AG04449 (cell line): ENCODE measurements at places on chromosomes 4 and X.

DNA sequence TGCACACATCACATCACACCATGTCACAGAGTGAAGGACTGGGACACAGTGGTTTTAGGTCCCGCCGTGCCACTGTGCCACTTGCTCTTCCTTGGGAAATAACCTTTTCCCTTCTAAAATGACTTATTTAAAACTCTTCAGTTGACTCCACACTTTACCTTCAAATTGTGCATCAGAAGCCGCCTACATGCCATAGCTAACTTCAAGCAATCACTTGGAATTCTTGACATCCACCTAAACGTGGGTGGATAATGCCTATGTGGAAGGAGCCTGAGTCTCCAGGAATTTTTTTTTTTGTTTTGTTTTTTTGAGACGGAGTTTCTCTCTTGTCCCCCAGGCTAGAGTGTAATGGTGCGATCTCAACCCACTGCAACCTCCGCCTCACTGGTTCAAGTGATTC is 777.4 kb upstream of the TENM3 start:
- DNase-seq = no peak

DNA sequence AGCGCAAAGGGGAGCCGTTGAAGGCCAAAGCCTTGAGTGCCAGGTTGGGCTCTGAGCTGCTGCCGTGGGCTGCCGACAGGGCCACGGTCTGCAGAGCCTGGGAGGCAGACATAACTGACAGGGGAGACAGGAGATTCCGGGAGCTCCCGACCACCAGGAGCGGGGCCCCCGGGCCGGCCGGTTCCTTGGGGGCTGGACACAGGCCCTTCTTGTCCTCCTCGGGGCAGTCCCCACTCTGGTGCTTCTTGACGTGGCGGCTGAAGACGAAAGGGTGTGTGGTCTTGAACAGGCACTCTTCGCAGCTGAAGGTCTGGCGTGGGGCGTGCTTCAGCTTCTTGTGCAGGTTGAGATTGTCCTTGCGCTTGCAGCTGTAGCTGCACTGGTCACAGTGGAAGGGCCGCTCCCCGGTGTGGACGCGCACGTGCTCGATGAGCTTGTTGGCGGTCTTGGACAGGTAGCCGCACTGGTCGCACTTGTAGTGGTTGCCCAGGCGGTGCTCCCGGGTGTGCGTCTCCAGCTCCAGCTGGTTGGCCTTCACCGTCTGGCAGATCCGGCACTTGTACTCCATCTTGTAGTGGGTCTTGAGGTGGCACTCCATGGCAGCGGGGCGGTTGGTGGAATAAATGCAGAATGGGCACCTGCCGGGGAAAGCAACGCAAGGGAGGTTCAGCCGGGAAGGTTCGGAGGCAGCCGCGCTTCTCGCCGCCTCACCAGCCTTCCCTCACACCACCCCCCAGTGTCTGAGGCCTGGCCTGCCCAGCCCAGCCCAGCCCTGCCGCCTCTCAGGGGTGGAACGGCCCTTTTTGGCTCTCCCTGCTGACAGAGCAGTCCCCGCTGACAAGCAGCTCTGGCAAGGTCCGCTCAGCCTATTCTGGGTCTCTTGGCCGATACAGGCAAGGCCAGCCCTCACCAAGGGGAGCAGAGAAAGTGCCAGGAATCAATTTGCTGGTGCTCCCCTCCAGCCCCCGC is 81.3 kb downstream of the C4orf51 start:
- no peak for DNase-seq

DNA sequence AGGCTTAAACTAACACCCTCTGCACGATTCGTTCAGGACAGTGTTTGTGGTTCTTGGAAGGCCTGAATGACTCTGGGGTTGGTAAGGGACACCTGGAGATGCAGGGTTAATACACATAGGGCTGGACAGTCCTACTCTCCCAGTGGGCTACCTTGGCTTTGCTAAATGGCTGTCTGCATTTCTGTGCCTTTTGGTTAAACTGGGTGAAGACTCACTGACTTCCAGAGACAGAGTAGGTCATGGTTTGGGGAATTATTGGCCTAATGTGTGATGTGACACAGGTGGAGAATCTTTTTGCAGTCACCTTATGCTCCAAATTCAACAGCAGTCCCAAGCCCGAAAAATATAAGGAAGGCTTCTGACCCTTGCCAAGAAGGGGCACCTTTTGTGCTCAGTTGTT is 10.5 kb downstream of the POU4F2 start:
- DNase-seq = no peak

- no peak for DNase-seq
Measured at GRCh38 chr4:84058201-84058600, 440.9 kb downstream of the NKX6-1 start.

- no peak for DNase-seq
Measured at GRCh38 chr4:177566691-177567090, 124.5 kb upstream of the AGA start.
